ENCODE measurements at places on chromosomes 6 and 20. TPM values are rescaled to one million over a fixed set of nuclear protein-coding genes. Genes with fewer than 3 reads are reported as not detected.

GPLD1 gene
- total RNA-seq = 0.34 TPM

TP53TG5 gene
- total RNA-seq = not detected

GPR63 gene
- total RNA-seq = 1.6 TPM

DNA sequence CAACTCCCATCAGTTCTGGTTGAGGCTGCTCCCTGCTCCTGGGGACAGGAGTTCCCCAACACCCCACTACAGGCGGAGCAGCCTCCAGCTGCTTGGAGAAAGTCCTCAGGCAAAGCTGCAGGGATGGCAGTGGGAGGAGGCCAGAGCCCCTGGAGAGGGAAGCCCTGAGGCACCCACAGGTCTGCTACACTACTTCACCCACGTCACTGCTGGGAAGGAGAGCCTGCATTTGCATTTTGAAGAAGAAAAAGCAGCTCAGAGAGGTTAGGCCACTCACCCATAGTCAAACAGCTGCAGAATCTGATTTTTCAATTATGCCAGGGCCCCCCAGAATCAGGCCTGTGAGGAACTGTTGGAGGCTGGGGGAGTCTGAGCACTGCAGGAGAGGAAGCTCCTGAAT is 17.2 kb downstream of the BFSP1 start:
- H3K4me1 ChIP-seq = peaks cover 16% of the 10 kb centered on the region
- no peak for DNase-seq
- H3K27me3 ChIP-seq = peaks cover 28% of the 10 kb centered on the region

DNA sequence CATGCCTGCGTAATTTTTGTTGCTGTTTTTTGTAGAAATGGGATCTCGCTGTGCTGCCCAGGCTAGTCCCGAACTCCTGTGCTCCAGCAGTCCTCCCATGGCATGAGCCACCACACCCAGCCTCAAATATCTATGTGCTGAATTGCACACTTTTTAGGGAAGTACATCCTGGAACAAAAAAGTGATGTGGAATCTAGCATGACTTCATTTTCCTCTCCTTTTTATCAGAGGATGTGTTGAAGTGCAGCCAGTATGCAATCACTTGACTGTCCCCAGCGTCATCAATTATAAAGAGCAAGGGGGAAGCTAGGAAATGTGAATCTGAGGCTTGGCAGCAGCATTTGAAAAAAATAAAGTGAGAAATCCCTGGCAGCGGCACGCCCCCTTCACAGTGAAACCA is 6.4 kb upstream of the EXOC2 start:
- no peaks in the 10 kb centered on the region for H3K4me1 ChIP-seq
- no peaks in the 10 kb centered on the region for H3K36me3 ChIP-seq
- DNase-seq = no peak
- H3K27me3 ChIP-seq = peaks cover 24% of the 10 kb centered on the region

DNA sequence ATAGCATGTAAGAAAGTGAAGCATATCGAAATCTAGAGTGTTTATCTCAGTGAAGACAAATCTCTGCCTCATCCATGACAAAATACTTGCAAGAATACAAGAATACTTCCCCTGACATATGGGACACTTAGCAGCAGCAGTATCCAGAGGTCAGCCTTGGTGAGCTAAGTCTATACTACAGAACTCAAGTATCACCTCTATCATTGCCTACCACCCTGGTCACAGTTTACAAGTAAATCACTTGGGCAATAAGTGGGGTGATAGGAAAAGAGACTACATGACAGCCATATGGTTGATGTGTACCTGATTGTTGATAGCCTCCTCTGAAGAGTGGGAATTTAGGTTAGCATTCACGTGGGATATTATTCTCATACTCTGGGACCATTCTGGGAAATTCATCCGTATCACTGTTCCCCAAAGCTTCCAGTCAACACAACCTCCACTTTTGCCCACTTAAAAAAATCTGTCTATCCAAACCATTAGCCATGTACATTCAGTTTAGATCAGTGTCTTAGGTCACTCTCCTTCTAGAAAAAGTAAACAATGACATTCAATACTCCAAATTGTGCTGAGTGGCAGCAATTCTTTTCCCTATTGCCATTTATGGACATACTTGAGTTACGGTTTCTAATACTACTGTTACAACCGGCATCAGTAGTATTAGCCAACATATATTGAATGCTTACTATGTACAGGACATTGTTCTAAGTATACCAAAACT is 118.2 kb upstream of the PRSS16 start:
- H3K27me3 ChIP-seq = no peaks in the 10 kb centered on the region
- H3K4me1 ChIP-seq = peaks cover 61% of the 10 kb centered on the region
- no peak overlapping the region for H3K4me3 ChIP-seq
- peaks cover 6% of the 10 kb centered on the region for H3K36me3 ChIP-seq
- peak overlapping the region; percentile 22 for H3K27ac ChIP-seq
- DNase-seq = no peak

DNA sequence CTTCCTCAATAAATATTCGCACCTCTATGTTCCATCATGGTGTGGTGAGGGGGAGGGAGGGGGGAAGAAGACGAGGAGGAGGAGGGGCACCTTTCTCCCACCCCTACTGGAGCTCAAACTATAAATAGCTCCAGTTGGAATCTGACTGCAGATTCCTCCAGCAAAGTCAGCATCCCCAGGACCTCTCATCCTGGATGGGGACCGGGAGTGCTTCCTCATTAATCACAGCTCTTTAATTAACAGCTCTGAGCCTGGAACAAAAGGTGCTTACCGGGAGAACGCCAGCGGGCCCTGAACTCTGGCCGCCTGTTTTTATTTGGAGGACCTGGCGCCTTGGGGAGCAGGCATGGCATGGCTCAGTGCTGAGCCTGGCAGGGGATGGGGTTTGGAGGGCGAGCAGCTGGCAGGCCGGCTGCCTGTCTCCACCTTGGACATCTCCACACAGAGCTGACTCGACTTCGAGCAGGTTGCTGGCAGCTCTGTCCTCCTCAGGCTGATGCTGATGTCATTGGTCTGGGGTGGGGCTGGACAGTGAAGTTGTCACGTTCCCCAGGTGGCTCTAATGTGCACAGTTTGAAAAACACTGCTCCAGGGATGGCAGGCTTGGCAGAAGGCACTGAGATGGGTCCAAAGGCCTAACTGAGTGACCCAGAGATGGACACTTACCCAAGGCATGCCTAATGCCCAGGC is 180.4 kb downstream of the DHX35 start:
- no peak for DNase-seq
- peaks cover 3% of the 10 kb centered on the region for H3K27me3 ChIP-seq
- no peak overlapping the region for H3K4me3 ChIP-seq
- no peaks in the 10 kb centered on the region for H3K36me3 ChIP-seq

DNA sequence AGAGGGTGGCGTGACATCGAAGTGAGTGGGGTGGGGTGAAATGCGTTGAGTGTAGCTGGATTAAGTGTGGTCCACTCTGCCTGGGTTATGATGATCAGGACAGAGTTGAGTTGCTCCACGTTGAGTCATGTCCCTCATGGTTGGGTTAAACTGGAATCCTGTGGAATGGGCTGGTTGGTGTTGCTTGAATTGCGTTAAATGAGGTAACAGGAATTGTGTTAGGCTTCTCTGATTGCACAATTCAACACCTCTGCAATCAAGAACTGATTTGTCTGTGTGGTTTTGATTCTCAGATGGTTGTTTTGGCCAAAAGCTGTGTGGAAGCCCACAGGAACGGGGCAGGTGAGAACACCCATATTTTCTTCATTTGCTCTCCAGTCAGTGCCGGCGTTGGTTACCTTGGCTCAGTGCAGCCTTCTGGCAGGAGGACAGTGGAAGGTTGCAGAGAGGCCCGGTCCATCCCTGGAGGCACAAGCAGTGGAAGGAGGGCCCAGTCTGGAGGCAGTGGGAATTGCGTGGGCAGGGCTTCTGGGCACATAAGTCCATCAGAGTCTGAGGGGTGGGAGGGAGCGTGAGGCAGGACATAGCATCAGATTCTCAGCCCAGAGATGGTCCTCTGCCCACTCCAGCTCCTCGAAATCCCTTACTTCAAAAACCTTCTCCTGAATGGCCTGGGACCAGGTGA is 11.6 kb downstream of the NOTCH4 start:
- H3K4me1 ChIP-seq = peaks cover 8% of the 10 kb centered on the region
- no peaks in the 10 kb centered on the region for H3K36me3 ChIP-seq
- peaks cover 5% of the 10 kb centered on the region for H3K27me3 ChIP-seq
- DNase-seq = no peak
- H3K27ac ChIP-seq = no peak overlapping the region

DNA sequence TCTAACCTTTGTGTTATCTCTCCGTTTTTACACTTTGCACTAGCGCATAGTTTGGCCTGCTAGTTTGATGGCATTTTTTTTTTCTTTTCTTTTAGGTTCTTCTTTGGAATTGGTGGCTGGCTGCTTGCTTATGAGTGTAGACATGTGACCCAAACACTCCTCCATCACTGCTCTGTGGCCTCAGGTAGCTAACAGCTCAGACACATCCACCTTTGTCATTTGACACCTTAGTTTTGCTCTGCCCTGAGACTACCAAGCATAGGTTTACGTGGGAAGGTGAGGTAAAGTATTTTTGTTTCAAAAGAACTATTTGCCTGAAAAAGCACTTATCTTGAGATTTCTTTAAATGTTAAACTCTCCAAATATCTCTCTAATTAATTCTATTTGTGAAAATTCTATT is 368.4 kb upstream of the MAP3K7 start:
- no peak overlapping the region for H3K4me3 ChIP-seq
- no peak for DNase-seq
- H3K4me1 ChIP-seq = no peaks in the 10 kb centered on the region
- H3K36me3 ChIP-seq = no peaks in the 10 kb centered on the region

PLCB4 gene
- not detected for total RNA-seq

DNA sequence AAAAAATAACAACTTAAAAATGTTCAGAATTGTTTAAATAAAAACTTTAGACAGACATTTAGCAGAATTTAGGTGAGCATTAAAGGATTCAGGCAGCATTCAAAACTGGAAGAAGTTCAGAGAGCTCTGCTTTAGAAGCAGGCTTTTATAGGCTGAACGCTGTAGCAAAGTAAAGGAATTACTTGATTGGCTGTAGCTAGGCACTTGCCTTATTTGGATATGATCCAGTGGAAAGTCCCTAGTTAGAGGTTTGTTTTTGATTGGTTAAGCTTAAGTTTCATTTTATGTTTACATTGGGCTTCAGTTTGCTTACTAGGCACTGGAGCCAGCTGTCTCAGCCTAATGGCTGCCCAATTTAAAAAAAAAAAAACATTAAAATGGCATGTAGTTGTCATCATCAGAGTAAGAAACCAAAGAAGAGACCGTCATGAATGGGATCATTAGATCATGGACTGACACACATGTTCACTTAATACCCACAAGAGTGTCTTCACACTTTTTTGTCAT is 65.1 kb downstream of the CBFA2T2 start:
- DNase-seq = peak; percentile 55
- no peaks in the 10 kb centered on the region for H3K27me3 ChIP-seq
- peaks cover 24% of the 10 kb centered on the region for H3K36me3 ChIP-seq
- peak overlapping the region; percentile 85 for H3K27ac ChIP-seq
- peaks cover 18% of the 10 kb centered on the region for H3K4me1 ChIP-seq

FOXF2 gene
- total RNA-seq = not detected

SASH1 gene
- not detected for total RNA-seq

ABCF1 gene
- 79.6 TPM for total RNA-seq

- peaks cover 10% of the 10 kb centered on the region for H3K27me3 ChIP-seq
- no peak overlapping the region for H3K27ac ChIP-seq
- H3K36me3 ChIP-seq = no peaks in the 10 kb centered on the region
- H3K4me3 ChIP-seq = no peak overlapping the region
These were observed 242.2 kb downstream of the CDH26 start for GRCh38 chr20:60200305-60200918.

IL17F gene
- not detected for total RNA-seq

DNA sequence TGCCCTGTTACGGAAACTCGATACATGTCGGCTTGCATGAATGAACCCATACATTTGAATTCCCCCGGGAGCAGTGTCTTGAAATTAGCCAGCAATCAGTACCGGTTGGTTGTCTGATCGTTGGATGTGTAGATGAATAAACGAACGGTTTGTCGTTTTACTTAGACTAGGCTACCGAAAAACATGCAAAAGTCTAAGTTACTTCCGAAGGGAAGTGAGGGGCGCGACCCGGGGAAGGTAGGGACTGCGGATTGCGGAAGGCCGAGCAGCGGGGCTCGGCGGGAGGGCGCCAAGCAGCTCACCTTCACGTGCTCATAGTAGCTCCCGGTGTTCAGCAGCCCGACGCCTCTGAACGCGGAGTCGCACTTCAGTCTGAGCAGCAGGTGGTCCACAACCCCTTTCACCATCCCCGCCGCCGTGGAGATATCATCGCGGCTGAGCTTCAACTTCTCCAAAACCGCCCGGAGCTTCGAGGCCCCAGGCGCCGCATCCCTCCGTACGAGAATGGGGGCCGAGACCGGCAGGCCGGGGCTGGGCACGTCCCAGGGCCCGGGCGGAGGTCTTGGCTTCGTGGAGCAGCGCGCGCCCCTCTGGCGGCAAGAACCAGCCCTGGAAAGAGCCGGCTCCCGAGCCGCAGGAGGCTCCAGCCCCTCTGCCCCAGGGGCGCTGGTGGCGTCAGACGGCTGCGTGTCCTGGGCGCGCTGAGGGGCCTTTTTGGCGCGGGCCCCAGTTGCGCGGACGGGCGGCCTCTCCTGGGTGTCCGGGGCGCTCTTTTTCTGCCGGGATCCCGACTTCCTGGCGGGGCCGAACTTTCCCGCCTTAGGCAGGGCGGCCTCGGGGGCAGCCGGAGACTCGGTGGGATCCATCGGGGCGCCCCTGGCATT is 632 bp downstream of the CGAS start:
- H3K36me3 ChIP-seq = peaks cover 33% of the 10 kb centered on the region
- DNase-seq = peak; percentile 62
- H3K4me3 ChIP-seq = peak overlapping the region; percentile 89
- peaks cover 45% of the 10 kb centered on the region for H3K4me1 ChIP-seq
- H3K27ac ChIP-seq = peak overlapping the region; percentile 90

TMEM170B gene
- total RNA-seq = 0.95 TPM

All from activated CD8-positive, alpha-beta T cell treated with anti-CD3 and anti-CD28 coated beads, Interleukin-2, amount 10 ng/mL, durations not matched to agents 7 days and 5 days (primary cell).